ENCODE measurements at places on chromosomes 2 and 18. TPM values are rescaled to one million over a fixed set of nuclear protein-coding genes. Genes with fewer than 3 reads are reported as not detected.

DNA sequence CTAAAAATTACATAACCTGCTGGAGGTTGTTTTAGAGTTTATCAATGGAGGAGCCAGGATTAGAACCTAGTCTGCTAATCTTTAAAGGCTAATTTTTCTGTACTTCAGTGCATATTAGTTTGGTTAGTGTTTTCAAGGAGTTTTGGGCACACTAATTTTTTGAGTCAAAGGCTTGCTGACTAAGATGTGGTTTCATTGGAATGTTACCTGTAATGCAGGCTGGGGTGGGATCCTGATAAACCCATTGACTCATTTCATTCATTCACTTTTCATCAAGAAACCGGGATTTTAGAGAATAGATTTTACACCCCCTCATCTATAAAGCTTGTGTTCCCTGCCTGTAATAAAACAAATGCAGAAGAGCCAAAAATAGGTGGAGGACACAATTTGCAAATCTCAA, 91.9 kb upstream of the IL1R2 start:
- H3K4me1 ChIP-seq = no peaks in the 10 kb centered on the region
- H3K4me3 ChIP-seq = no peak overlapping the region
- H3K27ac ChIP-seq = no peak overlapping the region
- no peak for DNase-seq

DNA sequence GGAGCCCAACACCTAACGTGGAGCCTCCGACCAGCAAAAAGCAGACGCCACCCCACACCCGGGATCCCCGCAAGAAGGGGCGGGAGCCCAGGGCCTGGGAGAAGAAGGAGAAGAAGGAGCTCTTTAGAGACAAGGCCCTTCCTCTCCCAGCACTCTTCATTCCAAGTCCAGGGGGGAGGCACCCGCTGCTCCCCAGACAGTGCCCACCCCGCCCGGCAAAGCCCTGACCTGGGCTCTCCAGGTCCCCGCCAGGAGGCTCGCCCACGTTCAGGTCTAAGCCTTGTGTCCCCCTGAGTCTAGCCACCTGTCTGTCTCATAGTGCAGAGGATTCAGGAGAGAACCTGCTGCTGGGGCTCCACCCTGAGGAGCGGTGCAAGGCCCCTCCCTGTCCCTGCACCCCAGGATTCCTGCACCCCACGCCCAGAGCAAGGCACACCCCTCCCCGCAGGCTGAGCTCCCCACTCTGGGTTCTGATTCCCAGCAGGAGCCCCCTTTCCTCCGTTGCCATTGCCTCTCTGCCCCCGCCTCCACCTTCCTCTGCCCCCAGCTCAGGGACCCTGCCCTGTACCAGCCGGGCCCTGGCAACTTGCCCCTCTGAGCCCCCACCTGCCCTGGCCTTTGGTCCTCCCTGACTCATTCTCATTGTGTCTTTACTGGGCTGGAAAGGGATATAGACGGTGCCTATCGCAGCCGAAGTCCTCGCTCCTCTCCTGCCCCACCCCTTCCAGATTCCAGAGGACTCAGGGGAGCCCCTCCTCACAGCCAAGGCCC, 33.5 kb upstream of the GPC1 start:
- H3K4me3 ChIP-seq = no peak overlapping the region
- H3K4me1 ChIP-seq = peaks cover 4% of the 10 kb centered on the region
- H3K36me3 ChIP-seq = no peaks in the 10 kb centered on the region
- DNase-seq = no peak
- H3K27me3 ChIP-seq = no peaks in the 10 kb centered on the region

DNA sequence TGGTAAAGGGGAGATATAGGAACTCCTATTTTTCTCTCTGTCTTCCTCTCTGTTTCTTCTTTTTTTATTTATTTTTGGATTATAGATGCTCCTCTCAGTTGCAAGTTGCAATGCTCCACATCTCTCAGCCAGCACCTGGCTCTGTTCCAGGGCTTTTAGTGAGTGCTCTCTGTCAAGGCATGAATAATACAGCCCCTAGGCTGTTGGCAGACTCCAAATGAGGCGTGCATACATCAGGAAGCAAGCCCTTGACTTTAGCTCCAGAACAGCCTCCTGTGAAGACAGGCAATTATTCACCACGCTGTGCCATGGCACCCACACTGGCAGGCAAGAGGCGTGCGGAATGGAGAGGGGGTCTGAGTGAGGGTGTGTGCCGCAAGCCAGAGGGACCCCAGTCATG, 228.1 kb upstream of the PXDN start:
- DNase-seq = no peak
- H3K4me3 ChIP-seq = no peak overlapping the region
- H3K4me1 ChIP-seq = no peaks in the 10 kb centered on the region
- H3K27ac ChIP-seq = no peak overlapping the region
- H3K36me3 ChIP-seq = no peaks in the 10 kb centered on the region
- no peaks in the 10 kb centered on the region for H3K27me3 ChIP-seq

The FHL2 gene
- 0.57 TPM for total RNA-seq

The CASP10 gene
- 15.1 TPM for total RNA-seq

All from CD4-positive, CD25-positive, alpha-beta regulatory T cell (primary cell).